Urinary bladder (tissue), 4 donors: ENCODE measurements at places on chromosomes 4 and X. TPM values are rescaled to one million over a fixed set of nuclear protein-coding genes. Genes with fewer than 3 reads are reported as not detected.
A peak's percentile ranks its signal among the peaks of the same experiment; 100 is the strongest.

Gene SLC6A14
- total RNA-seq = 0.58 TPM

Gene ARSD
- total RNA-seq = 35.4 TPM

DNA sequence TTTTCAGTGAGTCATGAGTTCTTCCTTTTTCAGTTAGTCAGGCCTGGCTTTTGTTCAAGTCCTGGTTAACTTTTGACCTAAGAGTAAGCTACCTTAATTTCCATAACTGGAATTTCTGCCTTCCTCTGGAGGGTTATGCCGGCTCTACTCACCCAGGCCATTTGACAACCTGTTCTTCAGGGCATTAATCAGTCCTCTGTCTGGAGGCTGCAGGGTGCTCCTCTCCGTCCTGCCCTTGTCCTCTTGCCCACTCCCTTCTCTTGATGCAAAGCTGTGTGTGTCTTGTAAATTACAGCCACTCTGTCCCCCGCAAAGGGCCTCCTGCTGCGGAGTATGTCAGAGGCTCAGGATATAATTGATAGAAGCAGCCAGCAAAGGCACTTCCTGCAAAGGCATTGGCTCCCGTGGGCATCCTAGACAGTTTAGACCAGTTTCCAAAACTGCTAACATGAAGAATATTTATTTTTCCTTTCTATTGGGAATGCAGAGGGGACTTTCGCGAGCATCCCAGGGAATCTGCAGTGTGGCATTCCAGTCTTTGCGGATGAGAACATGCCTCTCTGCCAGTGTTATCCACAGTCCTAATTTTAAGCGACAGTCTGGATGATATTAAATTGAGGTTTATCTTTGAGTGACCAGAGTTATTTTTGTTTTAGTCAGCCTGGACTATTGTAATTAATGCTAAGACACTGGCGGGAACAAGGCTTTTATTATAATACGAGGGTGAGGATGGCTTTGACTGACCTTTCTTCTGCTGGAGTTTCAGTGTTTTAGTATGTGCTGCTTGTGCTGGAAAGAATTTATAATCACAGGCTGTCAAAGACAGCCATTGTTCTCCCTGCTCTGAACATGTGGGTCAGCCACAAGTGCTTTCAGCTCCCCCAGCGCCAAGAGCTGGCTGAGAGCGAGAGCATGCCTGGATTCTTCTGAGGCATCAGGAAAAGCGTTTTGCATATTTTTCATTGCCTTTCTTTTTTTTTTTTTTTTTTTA is 74.2 kb downstream of the LIMCH1 start:
- DNase-seq = peak; percentile 49

DNA sequence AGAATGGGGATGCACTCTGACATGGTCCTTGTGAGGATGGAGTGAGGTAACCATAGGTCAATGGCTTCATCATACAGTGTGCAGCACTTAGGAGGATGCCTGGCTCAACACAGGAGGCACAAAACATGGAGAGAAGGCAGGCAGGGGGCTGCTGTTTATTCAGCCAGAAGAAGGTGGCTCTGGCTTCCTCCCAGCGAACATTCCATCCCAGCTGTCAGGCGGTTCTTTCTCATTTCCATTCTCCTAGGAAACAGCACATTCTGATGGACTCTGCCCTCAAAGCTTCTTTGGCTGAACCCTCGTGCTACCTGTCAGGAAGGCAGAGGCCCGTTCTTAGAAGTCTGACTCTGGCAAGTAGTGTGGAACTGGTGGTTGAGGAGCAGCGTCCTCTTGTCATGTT is 18.6 kb downstream of the STK32B start:
- DNase-seq = no peak

DNA sequence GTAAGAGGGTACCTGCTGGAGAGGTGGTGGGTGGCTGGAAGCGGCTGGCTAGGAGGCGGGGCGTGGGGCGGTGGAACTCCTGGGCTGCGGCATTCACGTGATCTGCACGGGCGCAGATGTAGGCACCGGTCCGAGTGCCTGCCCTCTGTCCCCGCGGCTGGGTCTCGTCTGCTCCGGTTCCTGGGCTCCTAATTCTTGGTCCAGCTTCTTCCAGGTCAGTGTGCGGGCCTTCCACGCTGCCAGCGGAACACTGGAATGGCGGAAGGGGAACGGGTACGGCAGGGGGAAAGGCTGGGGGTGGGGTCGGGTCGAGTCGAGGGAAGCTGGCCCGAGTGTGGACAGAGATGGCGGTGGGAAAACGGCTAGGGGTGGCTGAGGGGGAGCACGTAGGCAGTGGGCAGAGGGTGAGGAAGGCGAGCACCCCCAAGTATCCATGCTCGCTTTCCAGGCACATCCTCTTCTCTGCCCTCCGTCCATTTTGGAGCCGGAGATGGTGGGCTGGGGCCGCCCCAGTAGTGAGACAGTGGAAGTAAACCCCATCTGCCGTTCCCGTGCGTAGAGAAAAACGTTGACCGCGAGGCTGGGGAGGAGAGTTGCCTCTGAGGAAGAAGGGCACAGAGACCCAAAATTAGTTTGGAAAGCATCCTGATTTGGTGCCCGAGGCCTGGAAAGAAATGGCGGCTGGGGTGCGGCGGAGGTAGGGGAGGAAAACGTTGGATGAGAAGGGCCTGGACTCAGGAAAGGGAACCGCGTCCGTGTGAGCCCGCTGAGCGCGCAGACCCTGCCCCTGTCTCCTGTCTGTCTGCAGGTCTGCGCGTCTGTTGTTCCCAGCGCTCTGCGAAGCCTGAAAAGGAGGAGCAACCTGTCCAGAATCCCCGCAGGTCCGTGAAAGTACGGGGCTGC is at the start of gene TCEAL4:
Gene TCEAL4, plus strand, starts transcription at position 105 of the 903 bp plus-strand sequence. CDS start 1,161 bp downstream, outside the sequence.
- DNase-seq = no peak

DNA sequence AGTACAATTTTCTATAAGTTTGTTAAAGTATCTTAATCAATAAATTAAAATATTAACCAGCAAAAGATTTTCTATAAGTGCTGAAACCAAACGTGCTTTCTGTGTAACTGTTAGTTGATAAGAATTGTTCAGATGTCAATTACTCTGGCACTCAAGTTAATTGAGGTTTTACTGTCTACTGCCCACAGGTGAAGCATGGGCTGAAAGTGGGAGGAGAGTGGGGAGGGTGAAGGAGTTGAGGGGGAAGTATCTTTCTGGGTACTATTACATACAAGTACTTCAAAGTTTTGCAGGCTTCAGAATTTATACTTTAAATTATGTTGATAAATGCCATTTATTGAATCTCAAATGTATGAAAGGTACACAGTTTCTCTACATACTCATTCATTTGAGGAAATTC is 19.1 kb upstream of the CXCL3 start:
- DNase-seq = no peak
